ENCODE measurements at places on chromosomes 1 and 21. TPM values are rescaled to one million over a fixed set of nuclear protein-coding genes. Genes with fewer than 3 reads are reported as not detected.

The CD160 gene
- not detected for total RNA-seq

The TMCC2 gene
- total RNA-seq: 1.2 TPM

DNA sequence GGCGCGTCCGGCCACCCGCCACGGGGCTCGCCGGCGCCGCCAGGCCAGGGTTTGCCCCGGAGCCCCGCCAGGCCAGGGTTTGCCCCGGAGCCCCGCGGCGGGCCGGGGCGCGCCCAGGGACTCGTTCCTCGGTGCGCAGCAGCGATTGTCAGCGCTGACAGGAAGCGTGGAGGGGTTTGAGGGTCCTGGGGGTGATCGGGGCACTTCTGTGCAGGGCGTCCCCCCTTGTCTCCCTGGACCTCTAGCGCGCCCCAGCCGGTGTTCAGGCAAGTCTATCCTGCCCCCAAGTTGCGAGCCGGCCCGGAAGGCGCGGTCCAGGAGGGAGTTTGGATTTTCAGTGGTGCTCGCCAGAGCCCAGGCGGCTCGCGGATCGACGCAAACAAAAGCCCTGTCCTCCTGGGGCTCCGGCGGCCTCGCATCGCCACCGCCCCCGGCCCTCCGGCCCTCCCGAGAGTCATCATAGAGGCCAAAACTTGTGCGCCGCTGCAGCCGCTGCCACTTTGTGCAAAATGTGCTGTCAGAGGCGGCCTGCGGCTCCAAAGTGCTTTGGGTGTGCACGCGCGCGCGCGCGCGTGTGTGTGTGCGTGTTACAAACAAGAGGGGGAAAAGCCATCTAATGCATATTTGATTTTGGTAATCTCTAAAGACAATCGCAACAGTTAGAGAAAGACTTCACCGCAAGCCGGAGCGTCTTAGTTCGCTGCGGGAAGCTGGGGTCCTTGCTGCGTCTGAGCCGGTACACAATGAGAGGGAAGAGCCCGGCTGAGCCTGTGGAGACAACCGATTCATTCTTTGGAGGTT lies 1.0 kb downstream of the ROR1 start:
- DNase-seq: no peak

GRCh38 chr21:41616031-41616591 lies 108.2 kb upstream of the TMPRSS2 start:
- no peak for DNase-seq

All from CD4-positive, alpha-beta memory T cell (primary cell).